IMR-90 (cell line): ENCODE measurements at places on chromosomes 7 and 10. TPM values are rescaled to one million over a fixed set of nuclear protein-coding genes. Genes with fewer than 3 reads are reported as not detected.

- no peak overlapping the region for H3K4me3 ChIP-seq
- H3K27ac ChIP-seq: no peak overlapping the region
- H3K36me3 ChIP-seq: no peaks in the 10 kb centered on the region
These were observed 14.7 kb downstream of the CALCR start for GRCh38 chr7:93559639-93560491.

DNA sequence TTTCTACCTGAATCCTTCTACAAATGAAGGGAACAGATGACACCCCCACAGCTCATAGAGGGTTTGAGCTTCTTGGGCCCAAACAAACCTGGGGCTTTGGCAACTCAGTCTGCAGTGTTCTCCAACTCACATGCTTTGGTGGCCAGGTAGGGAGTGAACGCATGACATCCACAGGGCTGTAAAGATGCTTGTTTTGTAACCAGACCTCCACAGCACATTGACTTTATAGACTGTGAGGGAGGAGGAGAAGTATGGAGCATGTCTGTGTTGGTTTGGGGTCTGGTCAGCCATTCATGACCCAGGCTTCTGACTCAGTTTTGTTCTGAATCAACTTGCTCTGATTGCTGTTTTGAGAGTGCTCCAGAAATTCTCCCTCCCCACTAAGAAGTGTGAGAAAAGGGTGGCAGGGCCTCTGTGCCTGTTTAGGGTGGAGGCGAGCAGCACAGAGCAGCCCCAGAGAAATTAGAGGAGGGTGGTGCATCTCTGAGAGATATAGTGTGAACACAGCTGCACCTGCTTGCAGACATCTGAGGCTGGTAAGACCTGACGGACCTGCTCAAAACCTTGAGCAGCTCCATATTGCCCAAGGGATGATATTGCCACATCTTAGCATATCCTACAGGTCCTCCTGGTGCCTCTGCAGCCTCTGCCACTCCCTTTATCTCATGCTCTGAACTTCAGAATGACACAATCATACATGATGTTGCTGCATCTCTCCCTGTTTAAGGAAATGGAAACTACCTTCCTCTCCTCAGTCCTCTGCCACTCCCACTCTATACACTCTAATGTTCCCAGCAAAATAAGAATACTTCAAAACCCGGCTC lies 287.7 kb downstream of the ABCA13 start:
- no peaks in the 10 kb centered on the region for H3K4me1 ChIP-seq
- H3K27me3 ChIP-seq: no peaks in the 10 kb centered on the region
- H3K4me3 ChIP-seq: no peak overlapping the region
- no peak for DNase-seq

Gene KCNMA1
- total RNA-seq: 24.7 and 25.6 TPM in 2 replicates

Gene PON3
- not detected in 2 replicates for total RNA-seq

GRCh38 chr10:3236644-3237404 lies 64.2 kb upstream of the PITRM1 start:
- no peak for DNase-seq
- H3K27ac ChIP-seq: no peak overlapping the region
- peaks cover 9% of the 10 kb centered on the region; the same call in 1 of the 2 replicates for H3K4me1 ChIP-seq
- H3K27me3 ChIP-seq: no peaks in the 10 kb centered on the region

DNA sequence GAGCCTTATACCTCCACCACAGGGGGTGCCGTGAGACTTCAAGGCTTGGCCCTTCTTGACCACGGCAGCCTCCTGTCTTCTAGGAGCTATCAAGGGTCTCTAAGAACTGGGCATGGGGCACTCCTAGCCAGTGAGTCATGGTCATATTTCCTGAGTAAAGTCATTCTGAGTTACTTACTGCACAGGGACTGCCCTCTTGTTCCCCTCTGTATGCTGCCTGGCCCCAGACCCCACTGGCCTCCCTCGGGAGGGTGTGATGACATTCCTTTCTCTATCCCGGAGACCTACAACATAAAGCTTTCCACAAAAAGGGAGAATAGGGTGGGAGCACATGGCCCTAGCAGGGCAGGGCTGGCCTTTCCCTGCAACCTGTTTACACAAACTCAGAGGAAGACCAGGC lies 21.4 kb downstream of the DPCD start:
- DNase-seq: peak; percentile 26
- peaks cover 27% of the 10 kb centered on the region for H3K36me3 ChIP-seq
- H3K27me3 ChIP-seq: no peaks in the 10 kb centered on the region
- H3K27ac ChIP-seq: no peak overlapping the region
- no peak overlapping the region for H3K4me3 ChIP-seq
- H3K4me1 ChIP-seq: peaks cover 9% of the 10 kb centered on the region

DNA sequence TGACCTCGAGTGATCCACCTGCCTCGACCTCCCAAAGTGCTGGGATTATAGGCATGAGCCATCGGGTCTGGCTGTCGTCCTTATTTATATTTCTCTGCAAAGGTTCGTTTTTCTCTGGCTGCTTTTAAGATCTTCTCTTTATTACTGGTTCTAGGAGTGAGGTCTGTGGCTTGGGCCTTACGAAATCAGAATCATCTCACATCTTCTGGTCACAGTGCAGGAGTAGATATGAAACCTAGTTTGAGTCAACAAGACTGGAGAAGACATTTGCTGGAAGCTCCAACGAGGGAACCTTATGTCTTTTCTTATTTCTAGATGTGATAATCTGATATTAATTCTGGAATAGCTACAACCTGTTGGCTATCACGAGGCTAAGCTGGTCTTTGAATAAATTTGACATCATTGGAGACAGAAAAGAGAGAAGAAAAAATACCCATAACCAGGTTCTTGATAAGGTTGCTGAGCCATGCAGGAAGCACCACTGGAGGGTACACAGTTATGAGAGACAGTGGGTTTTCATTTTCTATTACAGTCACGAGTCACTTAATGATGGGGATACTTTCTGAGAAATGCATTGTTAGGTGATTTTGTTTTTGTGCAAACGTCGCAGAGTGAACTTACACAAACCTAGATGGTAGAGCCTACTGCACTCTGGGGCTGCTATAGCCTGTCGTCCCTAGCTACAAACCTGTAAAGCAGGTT lies 25.6 kb upstream of the IL15RA start:
- no peak for DNase-seq
- H3K27me3 ChIP-seq: peaks cover 28% of the 10 kb centered on the region
- no peaks in the 10 kb centered on the region for H3K36me3 ChIP-seq
- H3K27ac ChIP-seq: no peak overlapping the region

- peaks cover 6% of the 10 kb centered on the region for H3K4me1 ChIP-seq
- no peak overlapping the region for H3K4me3 ChIP-seq
- no peak overlapping the region for H3K27ac ChIP-seq
- H3K27me3 ChIP-seq: no peaks in the 10 kb centered on the region
These were observed 500.6 kb downstream of the PARD3 start for GRCh38 chr10:34314457-34314856.

DNA sequence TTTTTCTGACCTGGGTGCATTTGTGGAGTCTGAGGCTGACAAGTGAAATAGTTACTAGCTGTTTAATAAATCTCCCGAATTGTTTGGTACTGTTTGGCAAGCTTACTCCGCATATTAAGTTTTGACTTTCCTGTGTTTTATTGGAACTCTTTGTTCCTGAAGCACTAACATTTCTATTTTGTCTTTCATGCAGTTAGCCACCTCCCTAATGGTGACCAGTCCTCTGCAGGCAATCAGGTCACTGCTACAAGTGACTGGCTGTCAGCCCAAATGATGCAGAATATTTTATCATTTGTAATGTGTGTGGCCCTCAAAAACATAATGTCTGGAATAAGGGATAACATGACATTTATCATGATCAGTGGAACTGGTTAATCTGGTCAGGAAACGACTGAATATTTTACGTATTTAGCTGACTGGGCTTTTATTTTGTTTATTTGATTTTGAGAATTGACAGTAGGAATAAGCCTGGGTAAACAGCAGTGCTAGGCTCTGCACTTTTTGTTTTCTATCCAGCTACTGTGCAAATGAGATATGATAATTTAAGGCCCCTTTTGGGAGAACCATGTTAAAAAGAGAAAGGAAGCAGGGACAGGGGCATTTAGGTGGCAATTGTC lies 82.9 kb downstream of the ST7 start:
- no peaks in the 10 kb centered on the region for H3K36me3 ChIP-seq
- no peak for DNase-seq
- peaks cover 5% of the 10 kb centered on the region for H3K4me1 ChIP-seq
- no peaks in the 10 kb centered on the region for H3K27me3 ChIP-seq
- no peak overlapping the region for H3K4me3 ChIP-seq
- no peak overlapping the region for H3K27ac ChIP-seq

- no peaks in the 10 kb centered on the region for H3K27me3 ChIP-seq
- H3K27ac ChIP-seq: no peak overlapping the region
- no peak for DNase-seq
- H3K4me3 ChIP-seq: no peak overlapping the region
- no peaks in the 10 kb centered on the region for H3K36me3 ChIP-seq
- H3K4me1 ChIP-seq: no peaks in the 10 kb centered on the region
These were observed 294.1 kb downstream of the GLRX3 start for GRCh38 chr10:130430291-130430690.

Gene FKBP6
- total RNA-seq: not detected in 2 replicates

Gene PAX2
- total RNA-seq: not detected in 2 replicates

GRCh38 chr7:46960970-46961369 lies 620.9 kb downstream of the TNS3 start:
- H3K36me3 ChIP-seq: no peaks in the 10 kb centered on the region
- H3K4me3 ChIP-seq: no peak overlapping the region
- no peak overlapping the region for H3K27ac ChIP-seq
- H3K4me1 ChIP-seq: no peaks in the 10 kb centered on the region
- no peaks in the 10 kb centered on the region for H3K27me3 ChIP-seq

GRCh38 chr10:88835910-88836221 lies 15.8 kb downstream of the ANKRD22 start:
- H3K4me3 ChIP-seq: no peak overlapping the region
- no peaks in the 10 kb centered on the region for H3K27me3 ChIP-seq
- DNase-seq: no peak
- no peaks in the 10 kb centered on the region for H3K36me3 ChIP-seq
- H3K4me1 ChIP-seq: no peaks in the 10 kb centered on the region

DNA sequence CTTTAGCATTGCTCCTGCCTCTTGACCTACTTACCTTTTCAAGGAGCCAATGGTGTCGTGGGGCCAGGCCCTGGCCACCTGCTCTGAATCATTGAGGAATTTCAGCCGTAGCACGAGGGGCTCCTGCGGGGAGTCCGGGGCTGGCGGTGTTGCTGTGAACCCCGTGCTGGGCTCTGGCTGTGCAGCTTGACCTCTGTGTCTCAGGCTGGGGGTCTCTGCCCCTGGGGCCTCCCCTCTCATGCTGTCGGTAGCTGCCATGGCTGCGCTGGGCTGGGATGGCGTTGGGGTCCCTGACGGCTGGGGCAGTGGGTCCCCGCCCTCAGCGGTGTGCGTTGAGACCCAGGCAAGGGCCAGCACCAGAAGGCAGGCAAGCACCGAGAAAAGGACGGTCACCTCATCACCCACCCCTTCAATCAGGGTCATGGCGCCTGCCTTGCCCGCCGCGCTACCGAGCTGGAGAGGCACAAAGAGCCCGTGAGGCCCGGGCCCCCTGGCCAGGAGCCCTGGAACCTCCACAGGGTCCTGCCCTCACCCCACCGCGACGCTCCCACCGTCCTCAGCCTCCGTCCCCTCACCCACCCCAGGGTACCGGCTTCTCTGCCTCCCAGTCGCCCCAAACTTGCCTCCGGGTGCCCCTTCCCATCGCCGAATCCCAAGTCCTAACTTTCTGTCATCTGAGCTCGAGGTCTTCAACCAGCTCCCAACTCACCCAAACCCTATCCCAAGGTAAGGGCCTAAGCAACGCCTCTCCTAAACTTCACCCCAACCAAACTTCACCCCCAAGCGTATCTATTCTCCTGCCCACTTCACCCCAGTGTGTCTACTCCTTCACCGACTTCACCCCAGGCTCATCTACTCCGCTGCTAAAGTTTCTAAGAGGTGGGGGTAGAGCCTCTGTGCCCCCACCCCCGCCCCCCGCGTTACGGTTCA lies 887 bp downstream of the TMUB1 start:
- H3K27me3 ChIP-seq: no peaks in the 10 kb centered on the region
- DNase-seq: no peak
- peak overlapping the region; percentile 75 for H3K4me3 ChIP-seq

DNA sequence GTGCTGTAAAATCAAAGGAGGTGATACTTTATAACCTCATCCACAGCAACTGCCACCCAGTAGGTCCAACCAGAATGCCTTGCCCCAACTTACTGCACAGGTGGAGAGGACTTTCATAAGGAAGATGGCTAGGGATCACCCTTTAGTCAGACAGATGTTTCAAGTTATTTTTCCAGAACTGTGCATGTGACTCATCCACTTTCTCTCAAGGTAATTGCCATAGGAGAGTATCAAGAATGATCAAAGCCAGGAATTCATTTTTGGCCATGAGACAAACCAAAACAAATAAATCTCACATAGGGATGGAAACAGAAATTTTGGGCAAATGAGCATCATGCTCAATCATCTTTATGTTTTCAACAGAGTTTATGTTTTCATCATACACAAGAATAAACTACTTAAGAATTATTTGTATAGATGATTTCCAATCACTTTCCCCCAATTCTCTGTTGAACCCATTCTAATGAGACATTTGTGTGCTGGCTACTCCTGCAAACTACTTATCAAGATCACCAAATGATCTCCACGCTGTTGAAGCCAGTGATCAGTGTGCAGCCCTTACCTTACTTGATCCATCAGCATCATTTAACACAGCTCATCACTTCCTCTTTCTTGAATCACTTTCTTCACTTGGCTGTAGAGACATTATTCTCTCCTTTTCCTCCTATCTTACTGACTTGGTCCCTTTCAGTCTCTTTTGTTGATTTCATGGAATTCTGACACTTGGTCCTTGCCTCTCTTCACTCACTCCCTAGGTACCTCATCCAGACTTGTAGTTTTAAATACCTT lies 74.0 kb downstream of the SLC16A9 start:
- no peaks in the 10 kb centered on the region for H3K4me1 ChIP-seq
- no peaks in the 10 kb centered on the region for H3K36me3 ChIP-seq
- no peak for DNase-seq
- H3K27ac ChIP-seq: no peak overlapping the region
- peaks cover 3% of the 10 kb centered on the region for H3K27me3 ChIP-seq
- H3K4me3 ChIP-seq: no peak overlapping the region

GRCh38 chr10:60732198-60732806 lies 46.0 kb upstream of the CDK1 start:
- no peak overlapping the region for H3K27ac ChIP-seq
- no peak overlapping the region for H3K4me3 ChIP-seq
- no peaks in the 10 kb centered on the region for H3K36me3 ChIP-seq
- DNase-seq: no peak
- peaks cover 51% of the 10 kb centered on the region for H3K27me3 ChIP-seq

Gene CPA2
- not detected in 2 replicates for total RNA-seq

Gene ZNF365
- 2.5 and 3.2 TPM in 2 replicates for total RNA-seq

Gene CRPPA
- 1.3 and 2.5 TPM in 2 replicates for total RNA-seq
